Calu3 (cell line): ENCODE measurements at places on chromosomes 7 and 10. TPM values are rescaled to one million over a fixed set of nuclear protein-coding genes. Genes with fewer than 3 reads are reported as not detected.

DNA sequence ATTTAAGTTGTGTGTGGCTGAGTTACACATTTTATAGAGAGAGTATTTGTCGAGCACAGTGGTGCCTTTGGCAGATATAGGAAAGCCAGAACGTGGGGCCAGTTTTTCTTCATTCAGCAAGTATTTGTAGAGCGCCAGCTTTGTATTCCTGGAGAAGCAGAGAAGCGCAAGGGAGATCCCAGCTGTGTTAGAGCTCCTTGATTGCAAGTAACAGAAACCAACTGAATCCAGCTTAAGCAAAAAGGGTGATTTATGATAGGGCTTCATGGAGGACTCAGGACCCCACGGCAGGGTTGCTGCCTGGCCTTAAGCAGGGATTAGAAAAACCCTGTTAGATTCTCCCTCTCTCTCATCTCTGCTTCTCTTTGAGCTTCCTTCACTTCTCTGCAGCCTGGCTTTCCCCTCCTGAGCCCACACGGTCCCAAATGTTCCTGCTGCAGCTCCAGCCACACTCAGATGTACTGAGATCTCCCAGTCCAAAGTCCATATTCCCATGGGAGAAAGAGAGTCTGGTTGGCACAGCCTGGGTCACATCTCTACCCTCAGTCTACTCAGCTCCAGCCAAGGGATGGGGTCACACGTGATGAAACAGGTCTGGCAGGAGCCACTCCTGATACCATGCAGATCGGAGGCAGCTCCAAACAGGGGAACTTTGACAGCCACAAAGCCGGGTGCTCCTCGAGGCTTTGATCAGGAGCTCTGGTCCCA, 16.7 kb downstream of the UBTD1 start:
- DNase-seq: no peak

DNA sequence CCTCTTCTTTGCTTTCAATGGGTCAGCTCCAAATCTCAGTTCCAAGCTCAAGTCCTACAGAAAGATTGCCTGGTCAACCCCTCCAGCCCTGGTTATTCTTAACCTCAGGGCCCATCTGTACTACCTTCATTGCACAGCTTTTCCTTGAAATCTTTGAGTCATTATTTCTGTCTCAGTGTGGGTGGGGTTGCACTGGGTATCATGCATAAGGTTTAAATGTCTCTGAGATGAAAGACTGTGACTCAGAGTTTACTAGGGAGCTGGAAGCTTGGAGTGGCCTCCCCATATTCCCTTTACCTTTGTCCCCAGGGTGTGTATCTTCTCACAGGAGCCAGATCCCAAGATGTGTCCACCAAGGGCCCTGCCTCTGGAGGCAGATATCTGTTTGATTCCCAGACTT, 3.3 kb upstream of the OR6V1 start:
- DNase-seq: no peak

GRCh38 chr7:136900005-136900404, 31.6 kb downstream of the CHRM2 start:
- DNase-seq: no peak

GRCh38 chr7:100566018-100566531, 7.6 kb downstream of the SAP25 start:
- DNase-seq: no peak

GRCh38 chr10:50501478-50501877, 122.3 kb downstream of the SGMS1 start:
- DNase-seq: no peak

GRCh38 chr7:122123746-122124145, 20.3 kb downstream of the AASS start:
- DNase-seq: no peak

DNA sequence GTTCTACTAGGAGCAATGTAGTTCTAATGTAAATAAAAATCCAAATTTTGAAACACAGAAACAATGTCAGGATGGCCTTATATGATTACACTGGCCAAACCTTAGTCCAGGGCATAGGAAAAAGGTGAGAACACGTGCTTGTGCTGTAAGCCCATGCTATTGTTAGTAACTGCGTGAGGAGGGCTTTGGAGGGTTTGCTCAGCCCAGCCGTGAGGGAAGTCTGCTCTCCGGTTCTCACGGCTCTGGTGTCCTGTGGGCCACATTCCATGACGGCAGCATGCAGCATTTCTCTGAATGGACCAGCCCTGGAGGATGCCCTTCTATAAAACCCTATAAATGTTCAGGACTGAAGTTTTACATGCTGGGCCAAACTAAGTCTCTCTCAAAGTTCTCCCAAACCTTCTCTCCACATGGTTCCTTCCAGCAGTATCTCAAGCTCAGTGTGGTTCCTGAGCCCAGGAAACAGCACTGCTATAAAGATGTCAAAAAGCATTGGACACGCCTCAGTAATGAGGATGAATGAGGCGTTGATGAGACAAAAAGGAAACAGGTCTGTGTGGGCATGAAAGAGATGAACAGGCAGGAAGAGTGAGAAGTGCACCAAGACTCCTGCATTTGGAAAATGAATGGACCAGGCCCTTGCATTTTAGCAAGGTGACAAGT, 174.8 kb upstream of the CDCA7L start:
- DNase-seq: no peak

DNA sequence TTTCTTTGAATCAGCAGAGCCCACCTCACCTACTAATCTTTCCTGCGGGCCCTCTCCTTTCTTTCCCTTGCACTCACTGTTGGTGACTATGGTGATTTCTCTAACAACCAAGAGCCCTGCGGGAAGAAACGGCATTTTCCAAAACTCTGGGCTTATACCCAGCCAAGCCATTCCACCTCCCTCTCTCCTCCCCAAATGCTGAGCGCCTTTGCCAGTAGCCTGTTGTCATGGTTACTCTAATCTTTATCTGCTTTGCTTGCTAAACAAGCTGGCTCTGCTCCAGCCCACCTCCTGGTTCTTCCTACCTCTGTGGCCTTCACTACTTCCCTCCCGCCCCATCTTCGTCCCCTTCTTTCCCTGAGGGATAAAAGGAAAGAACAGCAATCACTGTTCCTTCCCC, 86.7 kb downstream of the DGKI start:
- DNase-seq: no peak

The AIFM2 gene
- 20.6 and 21.1 TPM in 2 replicates for total RNA-seq
